ENCODE measurements at places on chromosomes 11 and 22. TPM values are rescaled to one million over a fixed set of nuclear protein-coding genes. Genes with fewer than 3 reads are reported as not detected.

APLNR gene
- 15.4 TPM for total RNA-seq

RIN1 gene
- total RNA-seq = 1.0 TPM

DNA sequence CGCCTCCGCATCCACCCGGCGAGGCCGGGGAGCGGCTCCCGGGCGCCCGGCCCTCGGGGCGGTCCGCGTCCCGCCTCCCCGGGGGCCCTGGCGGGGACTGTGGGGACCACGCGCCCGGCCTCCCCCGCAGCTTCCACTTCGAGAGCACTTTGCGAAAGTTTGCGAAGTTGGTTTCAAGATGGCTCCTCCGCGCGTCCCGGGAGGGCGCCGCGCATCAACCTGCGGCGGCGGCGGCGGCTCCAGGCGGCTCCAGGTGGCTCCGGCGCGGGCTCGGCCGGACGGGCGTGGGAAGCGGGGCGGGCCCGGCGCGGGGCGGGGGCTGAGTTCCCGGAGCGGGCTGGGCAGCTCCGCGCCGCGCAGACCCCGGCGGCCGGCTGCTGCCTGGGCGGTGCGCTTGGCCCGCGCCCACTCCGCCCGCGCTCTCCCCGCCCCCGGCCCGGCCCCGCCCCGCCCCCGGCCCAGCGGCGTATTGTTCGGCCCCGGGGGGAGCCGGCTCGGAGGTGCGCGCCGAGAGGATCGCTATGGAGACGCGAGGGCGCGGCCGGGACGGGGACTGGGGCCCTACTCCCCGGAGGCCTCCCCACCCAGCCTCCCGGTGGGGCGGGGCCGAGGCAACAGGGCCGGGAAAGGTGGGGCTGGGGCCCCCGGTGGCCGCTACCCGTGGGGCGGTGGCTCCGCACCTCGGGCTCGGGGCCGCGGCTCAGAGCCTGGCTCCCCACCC, at the start of gene CELSR1:
TSS of gene CELSR1 (minus strand) at position 396 of the 721 bp plus-strand sequence. CDS start 450 bp downstream, outside the sequence.
- no peak for DNase-seq

- DNase-seq = no peak
Measured at GRCh38 chr22:27912101-27912500, 7.0 kb downstream of the PITPNB start.

- DNase-seq = no peak
Measured at GRCh38 chr11:117557361-117557760, 229.7 kb downstream of the CEP164 start.

Measured in Right ventricle myocardium superior (tissue), 1 donor.